ENCODE measurements at places on chromosomes 5 and 9. TPM values are rescaled to one million over a fixed set of nuclear protein-coding genes. Genes with fewer than 3 reads are reported as not detected.

Gene ST8SIA4
- total RNA-seq, result 37.5 TPM

Gene GABBR2
- total RNA-seq, result not detected

GRCh38 chr9:101626295-101626694, 31.5 kb upstream of the PPP3R2 start:
- no peaks in the 10 kb centered on the region for H3K27me3 ChIP-seq
- H3K4me1 ChIP-seq, result peaks cover 7% of the 10 kb centered on the region
- H3K4me3 ChIP-seq, result no peak overlapping the region
- peak; percentile 21 for DNase-seq
- H3K27ac ChIP-seq, result no peak overlapping the region

DNA sequence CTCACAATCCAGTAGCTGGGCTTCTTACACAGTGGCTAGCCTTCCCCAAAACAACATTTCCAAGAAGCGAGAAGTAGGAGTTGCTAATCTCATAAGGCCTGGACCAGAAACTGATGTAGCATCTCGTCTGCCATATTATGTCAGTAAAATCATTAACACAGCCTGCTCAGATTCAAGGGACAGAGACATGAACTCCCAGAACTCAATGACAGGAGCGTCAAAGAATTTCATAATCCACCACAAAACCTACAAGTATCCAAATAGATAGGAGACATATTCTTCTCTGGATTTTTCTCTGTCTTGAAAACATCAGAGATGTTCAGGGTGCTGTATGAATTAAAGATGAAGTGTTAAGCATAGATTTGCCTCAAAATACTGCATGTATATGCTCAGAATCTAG, 457.6 kb upstream of the ACTBL2 start:
- no peaks in the 10 kb centered on the region for H3K36me3 ChIP-seq
- H3K4me1 ChIP-seq, result no peaks in the 10 kb centered on the region
- H3K27me3 ChIP-seq, result no peaks in the 10 kb centered on the region
- H3K4me3 ChIP-seq, result no peak overlapping the region
- no peak overlapping the region for H3K27ac ChIP-seq

GRCh38 chr5:175059687-175060211, 335.4 kb downstream of the MSX2 start:
- no peaks in the 10 kb centered on the region for H3K36me3 ChIP-seq
- peak overlapping the region; percentile 64 for H3K4me3 ChIP-seq
- H3K27ac ChIP-seq, result peak overlapping the region; percentile 32
- H3K27me3 ChIP-seq, result peaks cover 17% of the 10 kb centered on the region
- peaks cover 13% of the 10 kb centered on the region for H3K4me1 ChIP-seq

Gene OSMR
- total RNA-seq, result not detected

DNA sequence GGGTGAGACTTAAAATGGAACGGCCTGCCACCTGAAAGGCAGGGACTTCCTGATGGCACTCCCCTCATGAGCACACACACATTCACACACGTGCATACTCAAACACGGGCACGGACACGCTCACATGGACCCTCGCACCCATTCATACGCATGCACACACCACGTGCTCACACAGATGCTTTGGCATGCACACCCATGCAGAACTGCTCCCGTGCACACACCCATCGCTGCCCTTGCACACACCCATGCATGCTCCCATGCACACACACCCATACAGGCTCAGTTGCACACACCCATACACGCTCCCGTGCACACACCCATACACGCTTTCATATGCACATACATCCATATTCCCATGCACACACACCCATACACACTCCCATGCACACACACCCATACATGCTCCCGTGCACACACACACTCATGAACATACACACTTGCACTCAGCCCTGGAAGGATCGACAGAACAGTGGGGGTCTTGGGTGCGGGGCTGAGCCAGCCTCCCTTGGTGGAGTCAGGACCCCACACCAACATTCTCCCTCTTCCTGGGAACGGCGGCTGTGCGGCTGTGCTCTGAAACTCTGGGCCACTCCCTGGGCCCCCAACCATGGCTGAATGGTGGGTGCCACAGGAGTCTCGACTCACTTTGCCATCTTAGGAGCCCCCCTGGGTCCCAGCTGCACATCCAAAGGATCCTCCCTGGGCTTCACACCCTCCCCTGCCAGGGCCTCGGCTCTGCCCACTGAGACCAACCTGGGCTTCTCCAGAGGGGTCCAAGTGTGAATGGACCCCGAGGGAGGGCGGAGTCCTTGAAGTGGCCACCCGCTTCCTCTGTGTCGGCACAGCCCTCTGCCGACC, 115.2 kb downstream of the RXRA start:
- peak overlapping the region; percentile 19 for H3K27ac ChIP-seq
- H3K36me3 ChIP-seq, result no peaks in the 10 kb centered on the region
- H3K4me1 ChIP-seq, result peaks cover 17% of the 10 kb centered on the region
- no peak overlapping the region for H3K4me3 ChIP-seq
- peaks cover 12% of the 10 kb centered on the region for H3K27me3 ChIP-seq

DNA sequence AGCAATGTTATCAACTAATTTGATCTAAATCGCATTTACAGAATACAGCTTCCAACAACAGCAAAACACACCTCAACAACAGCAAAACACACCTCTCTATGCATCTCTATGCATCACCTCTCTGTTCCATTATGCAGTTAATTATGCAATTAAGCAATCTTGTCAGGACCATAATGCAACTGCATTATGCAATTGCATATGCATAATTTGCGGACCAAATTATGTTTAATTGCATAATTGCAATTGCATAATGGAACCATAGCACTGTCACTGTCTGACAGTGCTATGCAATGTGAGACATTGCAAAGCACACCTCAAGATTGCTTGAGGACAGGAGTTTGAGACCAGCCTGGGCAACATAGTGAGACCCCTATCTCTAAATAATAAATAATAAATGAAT, 80.4 kb upstream of the PRSS3 start:
- no peaks in the 10 kb centered on the region for H3K36me3 ChIP-seq
- no peak overlapping the region for H3K4me3 ChIP-seq
- H3K27ac ChIP-seq, result no peak overlapping the region
- H3K27me3 ChIP-seq, result peaks cover 30% of the 10 kb centered on the region

GRCh38 chr5:87007737-87008136, 259.9 kb upstream of the RASA1 start:
- H3K27ac ChIP-seq, result no peak overlapping the region
- H3K36me3 ChIP-seq, result no peaks in the 10 kb centered on the region
- peaks cover 8% of the 10 kb centered on the region for H3K27me3 ChIP-seq
- no peaks in the 10 kb centered on the region for H3K4me1 ChIP-seq
- no peak for DNase-seq

DNA sequence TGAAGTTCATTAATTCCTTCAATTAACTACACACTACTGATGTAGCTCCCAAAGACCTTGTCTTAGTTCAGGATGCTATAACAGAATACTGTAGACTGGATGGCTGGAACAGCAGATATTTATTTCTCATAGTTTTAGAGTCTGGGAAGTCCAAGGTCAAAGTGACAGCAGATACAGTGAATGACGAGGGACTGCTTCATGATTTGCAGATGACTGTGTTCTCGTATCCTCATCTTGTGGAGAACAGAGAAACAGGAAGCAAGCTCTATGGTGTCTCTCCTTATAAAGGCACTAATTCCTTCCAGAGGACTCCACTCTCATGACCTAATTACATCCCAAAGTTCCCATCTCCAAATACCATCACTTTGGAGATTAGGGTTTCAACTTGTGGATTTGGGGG, 65.6 kb upstream of the MAP1B start:
- H3K4me3 ChIP-seq, result no peak overlapping the region
- H3K27me3 ChIP-seq, result peaks cover 12% of the 10 kb centered on the region
- no peak overlapping the region for H3K27ac ChIP-seq
- DNase-seq, result no peak
- no peaks in the 10 kb centered on the region for H3K36me3 ChIP-seq
- H3K4me1 ChIP-seq, result no peaks in the 10 kb centered on the region

DNA sequence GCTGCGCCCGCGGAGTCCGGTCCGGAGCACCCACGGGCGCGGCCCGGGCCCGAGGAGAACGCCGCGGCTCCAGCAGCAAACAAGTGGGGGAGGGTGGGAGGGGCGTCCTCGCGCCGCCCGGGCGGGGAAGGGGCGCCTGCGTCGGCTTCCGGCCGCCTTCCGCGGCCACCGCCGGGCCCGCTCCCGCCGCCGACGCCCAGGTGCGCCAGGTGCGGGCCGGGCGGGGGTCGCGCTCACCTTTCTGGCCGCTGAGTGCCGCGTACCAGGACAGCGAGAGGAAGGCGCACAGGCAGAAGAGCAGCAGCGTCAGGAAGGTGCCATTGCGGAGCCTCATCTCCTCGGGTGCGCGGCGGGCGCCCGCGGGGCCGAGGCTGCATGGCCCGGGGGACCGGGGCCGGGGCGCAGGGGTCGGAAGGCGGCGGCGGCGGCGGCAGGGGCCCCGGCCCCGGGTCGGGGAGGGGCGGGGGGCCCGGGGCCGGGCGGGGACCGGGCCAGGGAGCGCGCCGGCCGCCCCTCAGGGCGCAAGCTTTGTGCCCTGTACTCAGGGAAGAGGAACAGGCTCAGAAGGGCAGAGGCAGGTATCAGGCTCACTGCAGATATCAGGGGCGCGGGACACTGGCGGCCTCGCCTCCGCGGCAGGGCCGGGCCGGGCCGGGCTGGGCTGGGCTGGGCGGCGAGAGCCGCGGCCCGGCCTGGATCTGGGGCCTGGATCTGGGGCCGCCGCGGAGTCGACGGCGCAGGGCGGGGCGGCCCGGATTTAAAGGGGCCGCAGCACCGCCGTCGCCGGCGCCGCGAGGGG, at the start of gene MGAT4B:
MGAT4B (minus strand) TSS at position 617 of the 799 bp plus-strand sequence; CDS start at position 334, 283 bp downstream.
- peaks cover 27% of the 10 kb centered on the region for H3K4me1 ChIP-seq
- H3K4me3 ChIP-seq, result peak within 1 kb of the TSS; percentile 85
- H3K27me3 ChIP-seq, result no peaks in the 10 kb centered on the region
- peak; percentile 75 for DNase-seq
- peak within 1 kb of the TSS; percentile 79 for H3K27ac ChIP-seq
- peaks cover 23% of the 10 kb centered on the region for H3K36me3 ChIP-seq

- no peak overlapping the region for H3K4me3 ChIP-seq
- H3K4me1 ChIP-seq, result peaks cover 6% of the 10 kb centered on the region
- no peak overlapping the region for H3K27ac ChIP-seq
- DNase-seq, result no peak
- H3K27me3 ChIP-seq, result peaks cover 1% of the 10 kb centered on the region
- H3K36me3 ChIP-seq, result no peaks in the 10 kb centered on the region
Measured at GRCh38 chr5:16671208-16671607, 54.4 kb upstream of the RETREG1 start.

GRCh38 chr5:11903121-11903613, 1.1 kb downstream of the CTNND2 start:
- no peak overlapping the region for H3K27ac ChIP-seq
- DNase-seq, result no peak
- H3K27me3 ChIP-seq, result peaks cover 31% of the 10 kb centered on the region
- H3K4me1 ChIP-seq, result peaks cover 2% of the 10 kb centered on the region
- H3K4me3 ChIP-seq, result no peak overlapping the region
- H3K36me3 ChIP-seq, result no peaks in the 10 kb centered on the region

DNA sequence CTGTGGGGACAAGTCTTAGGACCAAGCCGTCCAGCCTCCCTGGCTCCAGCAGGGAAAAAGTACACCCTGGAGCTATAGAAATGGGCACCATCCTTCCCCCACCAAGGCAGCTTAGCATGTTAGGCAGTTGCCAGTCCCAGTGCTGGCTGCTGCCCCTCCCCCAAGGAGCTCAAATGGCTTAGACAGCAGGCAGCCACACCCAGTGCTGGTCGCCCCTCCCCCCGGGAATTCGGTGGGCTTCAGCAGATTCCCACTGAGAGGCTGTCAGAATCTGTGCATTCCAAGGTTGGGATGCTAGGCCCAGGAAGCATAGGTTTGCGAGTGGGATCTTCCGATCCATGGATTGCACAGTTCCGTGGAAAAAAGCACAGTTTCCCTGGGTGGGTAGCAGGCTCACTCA, 105.2 kb upstream of the ITGA1 start:
- no peak overlapping the region for H3K4me3 ChIP-seq
- H3K36me3 ChIP-seq, result no peaks in the 10 kb centered on the region
- no peaks in the 10 kb centered on the region for H3K4me1 ChIP-seq
- no peak for DNase-seq
- peaks cover 3% of the 10 kb centered on the region for H3K27me3 ChIP-seq

DNA sequence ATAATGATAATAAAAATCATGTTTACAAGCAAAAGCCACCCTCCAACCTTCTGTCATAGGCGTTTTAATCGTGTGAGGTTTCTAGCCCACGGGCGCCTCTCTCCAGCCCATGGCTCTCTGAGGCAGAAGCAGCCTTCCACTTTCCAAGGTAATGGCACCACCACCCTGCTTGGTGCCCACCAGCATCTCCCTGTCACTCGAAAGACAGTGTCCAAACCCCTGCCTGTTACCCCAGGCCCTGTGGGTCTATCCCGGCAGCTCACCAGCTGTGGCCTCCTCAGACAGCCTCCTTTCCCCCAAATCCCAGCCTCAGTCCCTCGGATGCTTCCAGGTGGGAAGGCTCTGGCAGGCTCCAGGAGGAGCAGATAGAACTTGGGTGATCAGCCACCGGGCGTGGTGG, 123.8 kb upstream of the LPCAT1 start:
- H3K4me1 ChIP-seq, result peaks cover 6% of the 10 kb centered on the region
- peaks cover 48% of the 10 kb centered on the region for H3K27me3 ChIP-seq
- no peak overlapping the region for H3K27ac ChIP-seq
- H3K36me3 ChIP-seq, result no peaks in the 10 kb centered on the region
- DNase-seq, result no peak

- no peaks in the 10 kb centered on the region for H3K27me3 ChIP-seq
- H3K27ac ChIP-seq, result no peak overlapping the region
- H3K4me3 ChIP-seq, result no peak overlapping the region
- no peaks in the 10 kb centered on the region for H3K36me3 ChIP-seq
- no peak for DNase-seq
Measured at GRCh38 chr5:96527768-96528661, 95.0 kb upstream of the PCSK1 start.

DNA sequence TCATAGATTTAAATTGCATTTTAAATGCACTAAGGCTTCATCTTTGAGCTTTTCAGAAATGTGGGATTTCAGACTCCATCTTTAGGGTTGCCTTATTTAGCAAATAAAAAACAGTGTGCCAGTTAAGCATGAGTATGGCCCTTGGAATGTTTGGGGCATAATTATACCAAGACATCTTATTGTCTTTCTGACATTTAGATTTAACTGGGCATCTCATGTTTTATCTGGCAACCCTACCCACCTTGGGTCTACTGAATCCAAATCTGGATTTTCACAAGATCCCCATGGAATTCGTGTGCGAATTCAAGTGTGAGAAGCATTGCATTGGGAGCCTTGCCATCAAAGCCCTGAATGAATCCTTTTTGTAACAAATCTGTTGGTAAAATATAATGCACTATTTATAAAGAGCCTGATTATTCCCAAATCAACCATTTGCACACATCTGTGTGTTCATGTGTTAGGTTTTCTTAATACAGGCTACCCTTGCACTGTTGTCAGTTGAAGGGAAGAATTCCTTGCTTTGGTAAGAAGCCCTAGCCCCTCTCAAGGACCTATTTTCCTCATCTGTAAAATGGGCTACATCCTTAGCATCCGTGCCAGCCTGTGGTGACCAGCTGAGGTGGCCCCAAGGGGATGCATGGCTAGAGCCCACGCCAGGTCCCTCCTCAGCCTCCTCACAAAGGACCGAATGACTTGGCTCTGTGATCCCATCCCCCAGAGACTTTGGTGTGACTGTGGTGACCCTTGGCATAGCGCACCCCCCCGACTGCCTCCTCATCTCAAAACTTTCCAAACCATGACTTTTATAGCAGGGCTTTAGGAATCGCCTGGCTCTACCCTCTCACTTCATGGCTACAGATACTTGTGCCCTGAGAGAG, 8.1 kb downstream of the GSN start:
- no peaks in the 10 kb centered on the region for H3K36me3 ChIP-seq
- DNase-seq, result no peak
- no peak overlapping the region for H3K4me3 ChIP-seq
- no peak overlapping the region for H3K27ac ChIP-seq

Data from activated CD8-positive, alpha-beta T cell treated with anti-CD3 and anti-CD28 coated beads, Interleukin-2, amount 10 ng/mL, durations not matched to agents 7 days and 5 days (primary cell).